Mucosa of descending colon (tissue), 3 donors: ENCODE measurements at places on chromosomes 2 and 18. TPM values are rescaled to one million over a fixed set of nuclear protein-coding genes. Genes with fewer than 3 reads are reported as not detected.

Gene NCK2
- total RNA-seq: 52.2 TPM

GRCh38 chr18:9173770-9174233 lies 37.2 kb downstream of the ANKRD12 start:
- no peak for DNase-seq

DNA sequence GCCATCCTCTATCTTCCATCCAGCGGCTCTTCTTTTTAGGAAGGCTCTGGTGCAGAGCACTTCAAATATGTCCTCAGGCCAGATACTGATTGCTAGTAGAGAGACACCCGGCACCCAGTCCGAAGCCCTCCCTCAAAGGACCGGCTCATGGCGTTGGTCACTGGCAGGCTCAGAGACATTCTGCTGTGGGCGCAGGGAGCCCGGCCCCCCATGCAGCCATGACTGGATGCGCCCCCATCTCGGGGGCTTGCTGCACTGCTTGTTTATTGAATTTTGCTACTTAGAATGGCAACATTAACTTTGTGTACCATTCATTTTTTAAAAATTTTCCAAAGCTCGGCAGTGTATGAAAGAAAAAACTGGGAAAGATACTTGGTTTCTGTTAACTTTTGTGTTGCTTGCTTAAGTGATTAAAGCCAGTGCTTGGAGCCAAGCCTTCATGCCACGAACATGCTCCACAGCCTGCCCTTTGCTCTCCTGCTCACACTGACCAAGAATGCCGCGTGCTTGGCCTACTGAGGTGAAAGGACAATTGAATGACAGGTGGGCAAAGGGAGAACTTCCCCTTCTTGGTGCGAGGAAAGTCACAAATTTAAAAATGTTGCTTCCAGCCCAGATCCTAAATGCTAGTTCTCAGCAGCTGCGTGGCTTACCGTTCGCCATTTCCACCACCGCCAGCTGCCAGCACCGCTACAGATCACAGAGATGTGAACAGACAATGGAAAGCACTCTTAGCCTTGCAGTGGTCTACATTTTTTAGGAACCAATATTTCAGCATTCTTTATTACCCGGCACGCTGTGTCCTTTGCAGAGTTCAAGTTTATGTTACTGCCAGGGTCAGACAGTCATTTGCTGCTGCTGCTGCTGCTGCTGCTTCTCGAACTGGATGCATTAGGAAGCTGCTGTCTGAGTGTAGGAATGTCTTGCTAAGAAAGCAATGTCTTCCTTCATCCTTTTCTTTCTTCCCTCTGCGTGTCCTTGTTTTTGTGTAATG lies 76.7 kb downstream of the FAM210A start:
- no peak for DNase-seq

DNA sequence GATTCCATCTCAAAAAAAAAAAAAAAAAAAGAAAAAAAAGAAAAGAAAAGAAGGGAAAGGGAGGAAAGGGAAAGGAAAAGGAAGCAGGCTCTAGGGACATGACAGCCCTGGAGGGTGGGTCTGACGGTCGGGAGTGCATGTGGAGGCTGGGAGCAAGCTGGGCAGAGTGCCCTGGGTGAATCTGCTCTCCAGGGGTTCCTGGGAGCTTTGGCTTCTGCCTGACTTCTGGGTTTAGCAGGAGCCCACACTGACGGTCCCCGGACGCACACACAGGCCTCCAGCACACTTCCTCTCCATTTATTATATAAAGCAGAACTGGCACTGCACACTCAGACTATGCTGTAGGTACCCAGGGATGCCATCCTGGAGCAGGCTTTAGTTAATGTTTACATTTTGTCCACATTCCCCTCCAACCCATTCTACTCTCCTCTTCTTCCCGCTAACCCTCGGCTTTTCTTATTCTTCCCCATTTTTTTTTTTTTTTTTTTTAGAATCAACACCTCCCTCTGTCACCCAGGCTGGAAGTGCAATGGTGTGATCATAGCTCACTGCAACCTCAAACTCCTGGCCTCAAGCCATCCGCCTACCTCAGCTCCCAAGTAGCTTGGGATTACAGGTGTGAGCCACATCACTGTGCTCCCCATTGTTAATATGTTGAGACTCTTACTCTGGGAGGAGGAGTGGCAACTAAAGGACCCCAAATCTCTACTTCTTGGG lies 151.1 kb upstream of the SLC1A4 start:
- DNase-seq: peak; percentile 70

Gene SLC16A14
- total RNA-seq: 12.5 TPM

- DNase-seq: no peak
Observed at GRCh38 chr2:166592750-166593149, 98.7 kb upstream of the SCN7A start.

Gene PDCD1
- total RNA-seq: 0.13 TPM

Gene REG3A
- not detected for total RNA-seq

Gene ACTR1B
- total RNA-seq: 63.4 TPM

DNA sequence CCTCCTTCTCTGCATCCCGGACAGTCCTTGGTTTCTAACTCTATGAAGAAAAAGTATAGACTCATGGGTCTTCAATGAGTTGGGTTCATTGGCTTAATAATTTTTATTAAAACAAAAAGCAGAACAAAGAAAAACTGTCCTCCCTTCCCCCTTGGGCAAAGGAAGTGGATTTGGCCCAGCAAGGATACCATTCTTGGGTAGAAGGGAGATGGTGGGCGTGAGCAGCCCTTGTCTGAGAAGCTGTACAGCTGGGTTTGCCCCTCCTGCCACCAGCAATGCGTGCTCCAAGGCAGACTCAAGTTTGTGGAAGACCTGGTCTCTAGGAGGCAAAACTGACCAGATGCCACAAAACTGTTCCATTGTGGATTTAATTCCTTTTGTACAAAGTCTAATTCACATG lies 12.7 kb downstream of the PCARE start:
- DNase-seq: no peak

- no peak for DNase-seq
Observed at GRCh38 chr2:237631007-237631785, 3.8 kb downstream of the LRRFIP1 start.
